ENCODE measurements at places on chromosomes 16 and 17.
A peak's percentile ranks its signal among the peaks of the same experiment; 100 is the strongest.

DNA sequence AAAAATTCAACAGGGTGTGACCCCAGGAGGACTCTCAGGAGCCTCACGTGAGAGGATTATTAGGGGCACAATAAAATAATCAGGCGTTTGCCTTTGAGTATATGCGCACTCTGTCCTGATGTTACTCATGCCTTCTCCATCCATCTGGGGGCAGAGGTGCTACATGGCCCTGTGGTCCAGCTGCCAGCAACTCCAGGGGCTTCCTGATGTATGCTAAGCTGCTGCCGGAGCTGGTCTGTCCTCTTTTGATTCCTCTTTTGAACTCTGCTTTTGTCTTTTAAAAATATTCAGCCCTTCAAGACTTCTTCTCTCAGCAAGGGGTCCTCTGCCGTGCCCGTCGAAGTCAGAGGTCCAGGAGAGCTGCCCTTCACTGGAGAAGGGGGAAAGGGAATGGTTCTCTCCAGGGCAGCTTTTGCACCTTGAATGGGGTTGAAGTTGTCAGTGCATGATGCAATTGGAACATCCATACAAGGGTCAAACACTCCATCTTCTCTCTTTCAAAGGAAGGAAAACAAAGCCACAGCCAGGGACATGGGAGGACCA lies 431.4 kb downstream of the SHISA9 start:
- DNase-seq = no peak

GRCh38 chr17:57881143-57881542 lies 31.3 kb upstream of the MRPS23 start:
- DNase-seq = peak; percentile 82

GRCh38 chr17:78442648-78443218 lies 64.3 kb downstream of the PGS1 start:
- no peak for DNase-seq

DNA sequence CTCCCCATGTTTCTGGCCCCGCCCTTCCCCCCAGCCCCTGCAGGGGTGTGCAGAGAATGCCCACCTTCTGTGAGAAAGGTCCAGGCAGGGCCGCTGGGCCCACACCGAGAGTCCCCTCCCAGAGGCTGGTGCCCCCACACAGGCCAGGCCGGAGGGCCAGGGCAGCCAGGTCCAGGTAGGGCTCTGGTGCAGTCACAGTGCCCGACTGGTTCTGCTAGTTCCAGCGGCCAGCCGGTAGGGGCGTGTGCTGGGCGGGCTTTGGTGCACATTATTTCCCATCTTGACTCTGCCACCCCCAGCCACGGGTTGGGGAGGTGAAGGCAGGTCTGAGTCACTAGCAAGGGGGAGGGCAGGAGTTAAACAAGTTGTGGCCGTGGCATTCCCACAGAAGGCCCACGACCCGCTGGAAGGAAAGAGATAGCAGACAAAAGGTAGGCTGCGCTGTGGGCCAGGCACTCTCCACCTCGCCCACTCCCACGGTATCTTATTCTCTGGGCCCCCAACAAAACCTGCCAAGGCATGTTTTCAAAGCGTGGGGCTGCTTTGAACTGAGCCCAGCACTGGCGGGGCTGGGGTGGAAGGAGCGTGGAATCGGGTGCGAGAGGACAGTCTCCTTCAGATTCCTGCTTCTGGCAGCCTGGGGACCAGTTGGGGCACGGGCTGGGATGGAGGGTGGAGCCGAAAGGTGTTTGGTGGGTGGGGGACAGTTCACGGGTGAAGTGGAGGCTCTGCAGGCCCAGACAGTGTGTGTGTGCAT lies 1.9 kb downstream of the EPN3 start:
- DNase-seq = no peak

DNA sequence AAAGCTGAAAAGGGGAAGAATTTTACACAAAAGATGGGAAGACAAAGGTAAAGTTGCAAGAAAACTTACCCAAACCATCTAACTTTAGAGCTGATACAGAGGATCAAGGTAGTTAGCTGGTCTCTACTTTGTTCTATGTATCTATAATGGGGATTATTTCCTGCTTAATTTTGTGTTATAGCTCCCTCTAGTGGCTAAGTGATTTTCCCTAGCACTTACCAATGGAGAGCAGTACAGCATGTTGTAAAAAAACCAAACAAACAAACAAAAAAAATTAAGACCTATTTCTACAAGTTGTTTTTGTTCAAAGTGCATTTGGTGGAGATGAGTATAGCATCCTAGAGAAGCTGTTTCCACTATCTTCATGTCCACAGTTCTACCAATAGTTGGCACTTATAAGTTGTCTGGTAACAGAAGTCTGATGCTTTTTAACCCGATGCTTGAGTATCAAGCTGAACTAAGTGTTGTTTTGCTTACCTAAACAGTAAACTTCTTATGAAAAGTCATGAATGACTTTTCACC lies 7.5 kb downstream of the SRSF1 start:
- DNase-seq = no peak

All from AG04449 (cell line).